Lung microvascular endothelial cell (primary cell): ENCODE measurements at places on chromosomes 1 and 21. TPM values are rescaled to one million over a fixed set of nuclear protein-coding genes. Genes with fewer than 3 reads are reported as not detected.

DNA sequence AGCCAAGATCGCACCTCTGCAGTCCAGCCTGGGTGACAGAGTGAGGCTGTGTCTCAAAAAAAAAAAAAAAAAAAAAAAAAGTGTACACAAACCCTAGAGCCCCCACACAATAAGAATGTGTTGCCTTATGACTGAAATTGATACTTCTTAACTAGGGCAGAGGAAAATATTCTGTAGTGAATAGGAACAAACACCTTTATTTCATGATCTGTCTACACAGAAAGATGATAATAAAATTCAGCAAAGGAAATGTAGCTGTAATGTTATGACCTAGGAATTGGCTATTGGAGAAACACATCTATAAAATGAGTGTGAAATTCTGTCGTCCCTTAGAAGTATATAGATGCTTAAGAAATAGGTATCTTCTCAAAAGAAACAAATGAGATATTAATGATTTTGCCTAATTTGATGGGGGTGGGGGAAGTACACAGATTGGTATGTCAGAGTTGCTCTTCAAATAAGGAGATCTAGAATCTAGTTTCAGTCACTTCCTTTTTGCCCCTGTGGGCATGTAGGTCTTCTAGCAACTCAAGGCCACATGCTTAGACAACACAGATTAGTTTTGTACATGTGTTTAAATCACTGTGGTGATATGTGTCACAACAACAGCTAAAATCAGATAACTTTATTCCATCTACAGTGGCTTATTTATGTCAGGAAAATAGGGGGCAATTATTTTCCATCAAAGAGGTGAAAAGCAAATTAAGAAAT lies 10.7 kb upstream of the GPR25 start:
- DNase-seq: no peak

- no peak for DNase-seq
Measured at GRCh38 chr21:36207577-36208320, 51.1 kb downstream of the DOP1B start.

STIL gene
- total RNA-seq: 2.6 and 5.2 TPM in 2 replicates

DNA sequence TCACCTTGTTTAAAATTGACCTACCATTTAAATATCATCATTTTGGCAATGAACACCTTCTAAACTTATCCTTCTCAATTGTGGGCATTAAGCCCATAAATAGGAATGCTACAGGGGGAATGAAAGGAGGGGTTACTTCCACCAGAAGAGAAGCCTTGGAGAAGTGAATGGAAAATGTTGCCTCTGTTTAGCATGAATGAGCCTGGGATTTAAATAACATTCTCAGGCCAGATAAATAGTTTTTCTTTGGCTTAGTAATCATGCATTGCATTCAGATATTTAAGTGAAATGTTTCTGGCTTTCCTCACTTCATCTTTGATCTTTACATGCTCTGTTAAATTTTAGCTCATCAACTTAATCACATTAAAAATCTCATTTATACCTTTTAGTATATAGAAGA lies 284.3 kb upstream of the FMN2 start:
- DNase-seq: no peak

DNA sequence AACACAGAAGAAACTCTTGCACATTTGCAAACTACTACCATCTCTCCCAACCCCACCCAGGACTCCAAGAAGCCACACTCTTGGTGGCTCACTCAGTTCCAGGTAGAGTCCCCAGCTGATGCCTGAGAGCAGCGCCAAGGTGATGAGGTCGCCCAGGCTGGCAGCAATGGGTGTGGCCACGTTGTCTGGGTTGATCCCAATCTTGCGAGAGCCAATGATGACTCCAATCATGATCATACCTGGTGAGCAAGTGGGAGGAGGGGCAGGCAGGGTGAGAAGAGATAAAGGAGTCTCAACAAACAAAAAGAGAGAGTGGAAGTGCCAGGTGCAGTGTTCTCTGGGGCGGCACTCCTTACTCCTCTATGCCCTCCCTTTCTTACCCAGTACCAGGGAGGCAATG lies 14.4 kb downstream of the SLC41A1 start:
- no peak for DNase-seq

DNA sequence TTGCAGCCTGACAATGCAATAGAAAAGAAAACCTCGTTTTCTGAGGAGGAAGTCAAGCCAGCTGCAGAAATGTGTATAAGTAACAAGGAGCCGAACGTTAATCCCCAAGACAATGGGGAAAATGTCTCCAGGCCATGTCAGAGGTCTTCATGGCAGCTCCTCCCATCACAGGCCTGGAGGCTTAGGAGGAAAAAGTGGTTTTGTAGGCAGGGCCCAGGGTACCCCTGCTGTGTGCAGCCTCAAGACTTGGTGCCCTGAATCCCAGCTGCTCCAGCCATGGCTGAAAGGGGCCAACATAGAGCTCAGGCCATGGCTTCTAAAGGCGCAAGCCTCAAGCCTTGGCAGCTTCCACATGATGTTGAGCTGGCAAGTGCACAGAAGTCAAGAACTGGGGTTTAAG lies 78.0 kb upstream of the HOOK1 start:
- no peak for DNase-seq

TTC24 gene
- not detected in 2 replicates for total RNA-seq

UMODL1 gene
- total RNA-seq: not detected in 2 replicates

- DNase-seq: no peak
Measured at GRCh38 chr1:214216779-214217178, 64.2 kb upstream of the SMYD2 start.

- no peak for DNase-seq
Measured at GRCh38 chr1:22089134-22089571, 36.6 kb downstream of the CDC42 start.

DNA sequence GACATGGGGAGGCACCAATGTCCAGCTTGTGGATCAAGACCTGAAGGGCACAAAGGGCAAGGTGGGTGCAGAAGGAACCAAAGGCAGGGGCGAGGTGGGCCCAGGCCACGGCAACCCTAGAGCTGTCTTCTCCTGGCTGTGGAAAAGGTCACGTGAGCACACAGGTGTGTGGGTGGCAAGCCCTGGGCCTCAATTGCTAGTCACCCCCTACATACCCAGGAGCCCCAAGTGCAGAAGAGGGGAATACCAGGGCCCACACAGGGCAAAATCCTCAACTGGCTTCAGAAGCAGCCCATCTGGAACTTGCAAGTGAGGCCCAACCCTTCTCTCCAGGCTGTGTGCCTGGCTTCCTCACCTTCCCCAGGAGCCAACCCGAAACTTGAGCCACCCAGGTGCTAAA lies 25.6 kb downstream of the ZBTB17 start:
- DNase-seq: no peak

DNA sequence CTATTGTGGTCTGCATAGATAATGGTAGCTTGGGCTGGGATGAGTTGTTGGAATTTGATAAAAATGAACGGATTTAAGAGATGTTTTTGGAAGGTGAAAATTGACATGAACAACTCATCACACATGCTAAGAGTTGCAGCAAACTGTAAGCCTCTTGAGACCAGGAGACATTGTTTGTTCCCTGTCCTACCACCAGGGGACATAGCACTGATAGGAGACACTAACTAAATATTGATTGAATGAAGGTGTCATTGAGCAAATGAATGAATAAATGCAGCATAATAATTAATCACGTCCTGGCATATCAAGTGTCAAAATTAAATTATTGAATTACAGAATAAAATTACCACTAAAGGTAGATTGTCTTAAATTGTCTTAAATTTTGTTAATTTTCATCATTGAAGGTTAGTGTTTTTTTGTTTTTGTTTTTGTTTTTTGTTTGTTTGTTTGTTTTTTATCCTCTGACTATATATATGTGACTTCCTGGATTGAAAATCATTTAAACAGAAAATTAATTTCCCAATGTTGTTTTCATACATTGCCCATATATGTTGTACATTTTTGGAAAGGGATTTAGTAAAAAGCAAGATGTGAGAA lies 285.3 kb upstream of the C1orf105 start:
- peak; percentile 16 for DNase-seq

RIIAD1 gene
- total RNA-seq: not detected in 2 replicates

GRCh38 chr1:42680055-42680454 lies 2.2 kb upstream of the YBX1 start:
- DNase-seq: no peak
